ENCODE measurements at places on chromosomes 11 and 22.

DNA sequence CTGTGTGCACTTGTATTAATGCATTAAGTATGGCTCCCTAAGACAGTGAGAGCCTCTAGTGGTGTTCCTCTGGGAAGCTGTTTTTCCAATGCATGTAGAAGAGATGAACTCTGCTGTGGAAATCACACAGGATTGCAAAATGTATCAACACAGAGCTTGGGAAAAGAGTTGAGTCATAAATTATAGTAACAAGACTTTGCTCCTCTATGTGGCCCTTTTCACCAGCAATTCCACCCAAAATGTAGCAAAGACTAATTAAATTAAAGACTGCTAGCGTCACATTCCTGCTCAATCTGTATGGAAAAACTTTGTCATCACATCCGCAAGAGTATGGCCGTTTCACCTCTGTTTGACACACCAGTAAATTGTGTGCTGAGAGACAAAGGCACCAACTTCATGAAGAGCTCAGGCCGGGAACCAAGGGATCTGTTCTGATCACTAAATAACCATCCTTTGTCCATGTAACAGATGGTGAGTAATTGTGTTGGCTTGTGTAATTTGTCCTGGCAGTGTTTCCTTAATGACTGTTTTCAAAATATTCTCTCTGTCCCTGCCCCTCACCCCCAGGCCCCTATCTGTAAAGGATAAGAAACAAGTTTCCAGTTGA lies 209.2 kb upstream of the SORL1-AS1 start:
- DNase-seq, result no peak

DNA sequence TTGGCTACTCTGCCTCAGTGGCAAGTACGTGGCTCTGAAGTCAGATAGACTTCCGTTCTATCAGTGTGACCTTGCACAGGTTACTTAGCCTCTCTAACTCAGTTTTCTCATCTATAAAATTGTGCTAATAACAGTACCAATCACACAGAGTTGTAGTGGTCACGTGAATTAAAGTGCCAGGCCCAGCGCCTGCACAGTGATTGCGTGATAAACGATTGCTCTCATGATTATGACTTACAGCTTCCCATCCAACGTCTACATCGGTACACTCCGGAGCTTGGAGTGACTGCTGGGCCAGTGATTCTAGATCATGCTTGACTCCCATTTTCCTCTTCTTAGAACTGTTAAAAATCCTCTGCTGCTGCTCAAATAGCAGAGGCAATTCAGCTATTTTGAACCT lies 221.8 kb downstream of the CEP164 start:
- no peak for DNase-seq

DNA sequence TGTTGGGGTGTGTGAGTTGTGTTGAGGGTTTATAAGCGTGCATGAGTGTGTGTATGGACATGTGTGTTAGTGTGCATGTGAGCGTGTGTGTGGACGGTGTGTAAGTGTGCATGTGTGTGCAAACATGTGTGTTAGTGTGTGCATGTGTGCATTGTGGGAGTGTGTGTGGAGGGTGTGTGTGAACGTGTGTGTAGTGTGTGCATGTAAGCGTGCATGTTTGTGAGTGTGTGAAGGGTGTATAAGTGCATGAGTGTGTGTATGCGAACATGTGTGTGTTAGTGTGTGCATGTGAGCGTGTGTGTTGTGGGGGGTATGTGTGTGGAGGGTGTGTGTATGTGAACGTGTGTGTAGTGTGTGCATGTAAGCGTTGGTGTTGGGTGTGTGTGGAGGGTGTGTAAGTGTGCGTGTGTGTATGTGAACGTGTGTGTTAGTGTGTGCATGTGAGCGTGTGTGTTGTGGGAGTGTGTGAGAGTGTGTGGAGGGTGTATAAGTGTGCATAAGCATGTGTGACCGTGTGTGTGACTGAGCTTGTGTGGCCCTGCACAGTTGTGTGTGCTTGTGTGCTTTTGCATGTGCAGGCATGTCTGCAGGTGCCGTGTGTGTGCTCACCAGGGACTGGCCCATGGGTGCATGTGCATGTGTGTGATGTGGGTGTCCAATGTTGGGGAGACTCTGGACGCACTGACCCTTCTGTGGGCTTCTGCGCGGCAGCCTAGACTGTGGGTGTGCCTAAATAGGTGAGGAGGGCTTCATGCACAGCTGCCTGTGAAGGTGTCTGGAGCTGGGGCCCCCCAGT lies 866.2 kb downstream of the TBC1D22A start:
- DNase-seq, result no peak

- no peak for DNase-seq
Measured at GRCh38 chr22:26075251-26075650, 94.0 kb upstream of the SEZ6L start.

GRCh38 chr22:41360126-41360525 lies 21.6 kb upstream of the TEF start:
- DNase-seq, result no peak

- DNase-seq, result no peak
Measured at GRCh38 chr22:45678961-45679912, 7.6 kb downstream of the ATXN10 start.

GRCh38 chr11:23211221-23211620 lies 350.9 kb upstream of the CCDC179 start:
- no peak for DNase-seq

GRCh38 chr11:8273287-8273686 lies 9.6 kb upstream of the LMO1 start:
- no peak for DNase-seq

Measured in 8988T (cell line).